ENCODE measurements at places on chromosomes 3 and 15.

DNA sequence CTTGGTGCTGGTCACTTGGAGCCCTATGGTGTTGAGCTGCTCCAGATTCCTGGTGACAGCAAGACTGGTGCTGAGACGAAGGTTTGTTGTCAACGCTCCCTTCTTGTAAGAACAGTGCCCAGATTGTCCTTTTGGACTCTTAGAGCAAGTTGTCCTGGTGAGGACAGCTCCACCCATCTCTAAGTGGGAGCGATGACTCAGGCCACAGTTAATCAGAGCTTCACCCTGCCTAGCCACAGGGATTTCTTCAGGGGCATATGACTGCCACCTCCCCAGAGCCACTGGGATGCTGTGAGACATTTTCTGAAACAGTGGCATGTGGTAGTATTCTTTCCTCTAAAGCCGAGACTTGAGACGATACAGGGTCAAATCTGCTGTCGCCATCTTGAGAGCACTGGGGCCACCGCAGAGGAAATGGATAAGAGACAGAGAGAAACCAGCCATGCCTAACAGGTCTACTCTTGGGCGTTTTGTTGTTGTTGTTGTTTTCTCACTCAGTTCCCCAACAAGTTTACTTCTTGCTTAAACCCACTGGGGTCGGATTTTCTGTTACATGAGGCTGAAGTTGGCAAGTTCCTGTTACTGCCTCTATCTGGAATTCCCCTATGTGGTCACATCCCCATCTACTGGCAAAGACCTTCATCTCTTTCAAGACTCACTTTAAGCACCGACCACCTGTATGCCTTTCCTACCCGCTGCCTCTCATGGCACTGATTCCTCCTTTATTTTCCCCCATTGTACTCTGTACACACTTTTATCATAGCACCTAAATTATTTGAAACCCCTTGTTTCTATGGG is 16.0 kb upstream of the PCOLCE2 start:
- DNase-seq = no peak

GRCh38 chr15:68987676-68988075 is 26.8 kb upstream of the NOX5 start:
- DNase-seq = no peak

- DNase-seq = no peak
Observed at GRCh38 chr3:73115806-73116205, 54.3 kb downstream of the EBLN2 start.

- no peak for DNase-seq
Observed at GRCh38 chr15:52113235-52113634, 660 bp upstream of the BCL2L10 start.

GRCh38 chr15:88178631-88179030 is 77.9 kb downstream of the NTRK3 start:
- no peak for DNase-seq

GRCh38 chr15:81296673-81297072 is 27.3 kb downstream of the STARD5 start:
- peak; percentile 52 for DNase-seq

GRCh38 chr3:67713764-67714469 is 59.5 kb upstream of the SUCLG2 start:
- no peak for DNase-seq

- DNase-seq = no peak
Observed at GRCh38 chr15:82862886-82863285, 53.5 kb downstream of the WHAMM start.

GRCh38 chr3:59341459-59341858 is 291.6 kb upstream of the CFAP20DC start:
- no peak for DNase-seq

All from T-helper 9 cell (primary cell).